ENCODE measurements at places on chromosomes 5 and 9. TPM values are rescaled to one million over a fixed set of nuclear protein-coding genes. Genes with fewer than 3 reads are reported as not detected.

DNA sequence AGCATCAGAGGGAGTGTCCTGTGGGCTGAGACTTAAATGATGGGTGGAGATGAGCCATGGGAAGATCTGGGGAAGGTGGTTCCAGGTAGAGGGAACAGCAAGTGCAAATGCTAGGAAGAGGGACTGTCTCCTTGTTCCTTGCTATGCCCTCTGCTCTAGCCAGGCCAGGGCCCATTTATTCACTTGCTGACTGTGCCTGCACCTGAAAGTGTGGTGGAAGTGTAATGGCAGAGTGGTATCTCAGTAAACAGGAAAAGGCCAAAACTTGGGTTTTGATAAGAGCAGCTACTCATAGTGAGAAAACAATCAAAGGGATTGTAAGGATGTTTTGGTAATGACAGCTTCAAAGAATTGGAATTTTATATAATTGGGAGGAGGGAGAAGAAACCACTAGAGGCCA is 32.4 kb downstream of the TLE4 start:
- DNase-seq, result no peak

DNA sequence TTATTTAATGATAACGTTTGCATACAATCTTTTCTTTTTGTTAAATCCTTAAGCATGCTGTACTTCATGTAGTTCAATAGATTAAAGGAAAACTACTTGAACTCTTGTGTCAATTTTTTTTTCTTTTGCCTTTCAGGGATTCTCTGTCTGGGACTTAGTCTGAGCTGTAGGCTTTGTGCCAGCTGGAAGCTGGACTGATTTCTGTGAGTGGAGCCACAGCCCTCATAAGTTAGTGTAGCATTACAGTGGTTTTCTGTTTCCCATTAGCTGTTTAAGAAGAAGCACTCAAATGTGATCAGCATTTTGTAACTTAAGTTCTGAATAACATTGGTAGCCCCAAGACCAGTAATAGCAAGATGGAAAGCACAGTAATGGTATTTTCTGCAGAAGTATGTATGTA is 330.6 kb upstream of the MEF2C start:
- DNase-seq, result peak; percentile 11

DNA sequence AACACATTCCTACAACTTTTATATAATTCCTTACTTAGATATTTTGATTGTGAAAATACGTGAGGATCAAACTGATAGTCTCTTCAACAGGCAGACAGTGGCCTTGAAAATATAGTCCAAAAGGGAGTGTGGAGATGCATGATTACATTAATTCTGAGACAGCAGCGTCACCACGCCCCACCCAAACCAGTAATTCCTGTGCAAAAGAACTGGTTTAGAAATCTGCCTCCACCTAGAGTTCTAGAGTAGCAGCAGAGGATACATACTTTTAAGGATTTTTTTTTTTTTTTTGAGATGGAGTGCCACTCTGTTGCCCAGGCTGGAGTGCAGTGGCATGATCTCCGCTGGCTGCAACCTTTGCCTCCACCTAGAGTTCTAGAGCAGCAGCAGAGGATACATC is 1.6 kb upstream of the TUT7 start:
- DNase-seq, result no peak

- peak; percentile 62 for DNase-seq
Observed at GRCh38 chr5:14270209-14270702, 127.1 kb downstream of the TRIO start.

DNA sequence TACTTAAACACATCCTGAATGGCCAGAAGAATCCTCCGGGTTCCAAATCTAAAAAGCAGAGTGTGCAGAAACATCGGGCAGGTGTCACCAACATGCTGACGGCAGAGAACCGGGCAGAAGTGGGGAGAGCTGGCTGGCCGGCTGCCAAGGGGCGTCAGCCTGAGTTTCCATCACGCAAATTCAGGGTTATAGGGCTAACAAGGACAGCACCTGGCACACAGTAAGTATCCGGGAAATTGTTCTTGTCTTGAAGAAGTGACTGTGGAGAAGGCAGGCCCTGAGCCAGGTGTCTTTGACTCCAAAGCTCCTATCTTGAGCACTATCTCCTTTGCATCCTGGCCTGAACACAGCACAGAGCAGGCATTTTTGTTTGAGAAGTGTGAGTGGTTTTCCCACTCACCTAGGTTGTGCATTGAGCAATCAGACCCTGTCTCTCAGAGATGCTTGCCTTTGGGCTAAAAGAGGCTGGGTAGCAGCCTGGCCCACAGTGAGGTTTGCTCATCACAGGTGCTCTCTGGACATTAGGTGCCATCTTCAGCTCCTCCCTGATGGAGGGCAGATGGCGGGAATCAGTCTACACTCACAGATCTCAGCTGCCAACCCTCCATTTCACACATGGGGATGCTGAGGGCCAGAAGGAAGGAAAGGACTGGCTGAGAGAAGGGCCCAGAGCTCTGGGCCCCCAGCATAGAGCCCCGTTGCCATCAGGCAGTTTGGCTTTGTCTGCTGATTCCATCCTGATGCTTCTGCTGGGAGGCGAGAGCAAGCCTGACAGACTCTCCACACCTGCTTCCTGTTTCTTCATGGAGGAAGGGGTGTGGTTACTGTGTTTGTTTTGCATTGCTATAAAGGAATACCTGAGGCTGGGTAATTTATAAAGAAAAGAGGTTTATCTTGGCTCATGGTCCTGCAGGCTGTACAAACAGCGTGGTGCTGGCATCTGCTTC is 52.8 kb downstream of the WHRN start:
- no peak for DNase-seq

DNA sequence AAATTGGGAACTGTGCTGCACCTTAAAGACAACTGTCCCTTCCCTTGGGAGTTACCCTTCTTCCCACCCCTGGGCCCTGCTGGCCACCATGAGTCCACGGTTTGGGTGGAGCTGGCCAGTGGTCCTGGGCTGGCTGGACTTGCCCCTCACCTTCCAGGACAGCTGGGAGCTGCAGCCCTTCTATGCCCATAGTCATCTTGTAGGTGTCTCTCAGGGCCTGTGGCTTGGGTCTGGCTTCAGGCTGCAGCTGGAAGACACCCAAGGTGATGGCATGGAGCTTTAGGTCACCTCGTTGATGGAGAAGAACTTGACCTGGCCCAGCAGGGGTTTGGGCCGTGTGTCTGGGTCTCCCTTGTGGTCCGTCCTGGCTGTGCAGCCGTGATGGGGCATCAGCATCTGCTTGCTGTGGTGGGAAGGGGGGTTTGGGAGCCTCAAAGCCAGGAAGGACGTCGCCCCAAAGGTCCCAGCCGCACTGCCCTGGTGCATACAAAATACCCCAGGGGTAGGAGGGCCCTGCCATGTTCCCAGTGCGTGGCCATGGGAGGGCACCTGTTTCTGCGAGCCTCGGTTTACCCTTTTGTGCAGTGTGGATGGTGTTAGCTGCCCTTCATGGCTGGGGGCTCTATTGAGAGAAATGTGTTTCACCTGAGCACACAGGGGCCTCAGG is 8.9 kb downstream of the WNK2 start:
- no peak for DNase-seq

DNA sequence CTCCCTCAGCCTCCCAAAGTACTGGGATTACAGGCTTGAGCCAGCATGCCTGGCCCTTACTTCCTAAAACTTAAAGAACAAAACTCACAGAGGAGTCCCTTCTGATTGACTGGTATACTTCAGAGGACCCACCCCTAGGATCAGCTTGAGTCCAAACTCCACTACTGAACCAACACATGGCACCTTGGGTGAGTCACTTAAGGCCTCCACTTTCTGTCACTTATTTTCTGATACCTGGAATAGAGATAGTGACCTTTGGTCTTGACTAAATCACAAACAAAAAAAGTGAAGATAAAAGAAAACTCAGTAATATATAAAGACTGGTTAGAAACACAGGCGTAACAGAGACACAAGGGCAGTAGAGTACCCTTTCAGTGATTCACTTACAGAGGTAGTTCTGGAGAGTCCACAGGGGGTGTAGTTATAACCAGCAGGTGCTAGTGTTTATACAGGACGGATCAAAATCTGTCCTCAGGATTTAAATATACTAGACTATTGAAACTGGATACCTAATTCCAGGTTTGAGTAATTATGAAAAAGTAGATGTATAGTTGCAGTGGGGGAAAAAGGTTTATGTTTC is 274.3 kb upstream of the ANKRD55 start:
- no peak for DNase-seq

DNA sequence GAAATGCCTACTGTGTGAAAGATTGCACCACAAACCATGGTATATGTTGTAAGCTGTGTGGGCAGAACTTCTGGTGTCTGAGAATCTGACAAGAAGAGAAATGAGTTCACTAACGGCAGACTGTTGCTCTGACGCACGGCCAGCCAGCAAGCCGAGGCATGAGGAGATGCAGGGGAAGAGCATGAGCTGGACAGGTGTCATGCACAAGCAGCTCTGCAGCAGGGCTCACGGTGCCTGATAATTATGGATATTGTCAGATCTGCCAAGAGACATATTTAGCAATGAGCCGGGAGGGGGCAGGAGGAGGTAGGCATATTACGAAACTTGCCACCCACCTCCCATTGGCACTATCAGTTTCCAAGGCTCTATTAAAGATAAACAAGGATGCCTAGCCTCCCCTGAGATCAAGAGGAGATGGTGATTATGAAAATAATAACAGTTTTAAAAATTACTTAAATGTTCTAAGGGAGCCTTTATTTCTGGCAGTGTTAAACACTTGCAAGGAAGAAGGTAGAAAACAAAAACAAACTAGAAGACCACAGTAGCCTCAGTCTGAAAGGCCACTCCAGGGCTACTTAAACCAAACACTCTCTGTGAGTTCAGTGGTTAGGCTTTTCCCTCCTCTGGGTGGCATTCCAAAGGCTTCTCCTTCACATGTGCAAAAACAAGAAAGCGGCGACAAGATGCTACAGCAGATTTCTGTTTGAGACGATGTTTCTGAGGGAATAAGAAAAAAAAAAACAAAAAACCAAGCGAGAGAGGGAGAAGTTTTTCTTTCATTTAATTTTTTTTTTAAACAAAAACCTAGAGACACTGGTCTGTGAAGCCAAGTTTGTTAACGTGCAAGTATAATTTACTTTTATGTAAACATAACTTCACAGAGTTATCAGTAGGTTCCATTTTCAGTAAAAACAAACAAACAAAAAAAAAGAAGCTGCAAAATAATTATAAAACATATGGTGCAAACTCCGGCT is 339.5 kb downstream of the BNC2 start:
- DNase-seq, result no peak

GRCh38 chr5:140246378-140247122 is 56.4 kb downstream of the PFDN1 start:
- DNase-seq, result no peak

GRCh38 chr5:52801329-52801728 is 13.6 kb downstream of the ITGA1 start:
- no peak for DNase-seq

DNA sequence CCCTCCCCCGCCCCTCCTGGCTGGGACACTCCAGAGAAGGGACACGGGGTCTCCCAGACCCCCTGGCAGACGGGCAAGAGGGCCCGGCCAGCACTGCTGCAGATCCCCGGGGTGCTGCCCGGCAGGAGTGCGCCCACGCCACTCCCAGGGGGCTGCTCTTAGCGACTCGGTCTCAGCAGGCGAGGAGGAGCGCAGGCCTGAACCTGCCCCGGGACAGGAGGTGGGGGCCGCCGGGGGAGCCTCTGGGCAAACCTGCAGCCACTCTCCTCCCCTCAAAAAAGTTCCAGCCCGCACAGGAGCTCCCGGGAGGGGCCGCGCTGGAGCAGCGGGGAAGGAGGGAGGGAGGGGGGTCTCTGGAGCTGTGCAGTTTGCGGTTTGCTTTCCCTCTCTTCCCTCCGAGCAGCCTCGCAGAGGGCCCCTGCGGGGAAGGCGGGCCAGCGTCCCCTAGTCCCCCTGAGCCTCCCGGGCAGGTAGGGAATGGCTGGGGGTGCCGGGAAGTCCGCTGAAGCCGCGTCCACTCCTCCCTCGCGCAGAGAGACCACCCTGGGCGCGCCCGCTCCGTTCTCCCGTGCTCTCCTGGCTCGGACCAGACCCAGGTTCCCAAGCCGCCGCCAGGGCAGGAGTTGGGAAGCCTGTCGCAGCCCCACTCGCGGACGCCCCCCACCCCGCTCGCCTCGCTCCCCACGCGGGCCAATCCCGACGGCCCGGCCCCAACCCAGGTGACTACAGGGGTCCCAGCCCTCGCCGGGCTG is 44.2 kb downstream of the NACC2 start:
- no peak for DNase-seq

- no peak for DNase-seq
Observed at GRCh38 chr9:78118742-78119473, 87.3 kb upstream of the GNAQ start.

DNA sequence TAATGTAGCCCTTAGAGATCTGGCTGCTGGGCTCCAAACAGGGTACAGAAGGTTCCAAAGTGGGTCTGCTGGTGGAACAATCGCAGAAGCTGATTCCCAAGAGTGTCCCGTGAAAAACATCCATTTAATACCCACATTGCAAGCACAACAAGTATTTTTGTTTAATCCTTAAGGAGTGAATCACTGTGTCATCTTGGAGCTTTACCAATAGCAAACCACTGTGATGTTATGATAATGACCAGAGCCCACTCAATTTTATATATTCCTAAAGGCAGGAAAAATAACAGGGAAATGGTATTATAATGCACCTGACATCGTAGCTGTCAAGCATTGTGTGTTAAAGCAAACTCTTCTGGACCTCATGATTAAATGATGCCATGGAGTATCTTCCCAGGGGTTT is 291.9 kb downstream of the FBXL7 start:
- no peak for DNase-seq

GRCh38 chr9:129221233-129221632 is 43.2 kb upstream of the IER5L start:
- no peak for DNase-seq

DNA sequence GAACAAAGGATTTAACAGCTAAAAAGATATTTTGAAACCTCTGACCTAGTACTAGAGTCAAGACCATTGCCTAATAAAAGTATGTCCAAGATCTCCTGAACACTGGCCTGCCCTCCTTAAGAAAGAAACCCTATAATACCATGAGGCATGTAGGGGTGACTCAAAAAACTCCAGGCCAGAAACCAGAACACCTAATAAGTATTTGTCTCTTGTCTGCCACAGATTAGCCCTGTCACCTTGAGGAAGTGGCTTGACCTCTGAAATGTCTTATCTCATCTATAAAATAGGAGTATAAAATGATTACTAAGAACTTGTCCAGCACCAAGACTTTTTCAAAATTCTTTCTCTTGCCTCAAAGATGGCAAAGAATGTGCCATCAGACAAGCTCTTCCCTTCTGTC is 125.5 kb upstream of the RASGRF2 start:
- no peak for DNase-seq

DNA sequence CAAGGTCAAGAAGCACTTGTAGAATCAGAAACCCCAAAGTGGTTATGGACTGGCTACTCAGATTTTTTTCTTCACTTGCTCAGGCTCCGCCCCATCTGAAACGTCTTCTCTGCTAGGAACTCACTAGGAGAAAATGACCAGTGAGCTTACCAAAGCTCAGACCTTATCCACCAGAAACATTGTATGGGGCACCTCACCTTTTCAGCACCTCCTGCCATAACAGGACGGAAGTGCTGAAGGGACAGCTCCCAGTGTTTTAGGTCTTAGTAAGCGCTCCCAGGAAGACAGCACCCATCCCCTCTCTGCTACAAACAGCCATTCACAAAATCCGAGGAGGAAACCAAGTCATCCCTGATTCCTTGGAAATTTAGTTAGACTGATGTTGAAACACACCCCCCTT is 1.2 kb upstream of the GABRA1 start:
- peak; percentile 74 for DNase-seq

The IRX1 gene
- polyA plus RNA-seq, result 23.9 TPM

The CARD9 gene
- polyA plus RNA-seq, result 1.8 TPM

The ZNF354C gene
- 18.4 TPM for polyA plus RNA-seq

The FUT7 gene
- not detected for polyA plus RNA-seq

The INSL6 gene
- 0.60 TPM for polyA plus RNA-seq

The DOK3 gene
- polyA plus RNA-seq, result 5.3 TPM

The GFI1B gene
- polyA plus RNA-seq, result 0.52 TPM

Data from left kidney (tissue), 8 donors.